ENCODE measurements at places on chromosomes 16 and 17.

DNA sequence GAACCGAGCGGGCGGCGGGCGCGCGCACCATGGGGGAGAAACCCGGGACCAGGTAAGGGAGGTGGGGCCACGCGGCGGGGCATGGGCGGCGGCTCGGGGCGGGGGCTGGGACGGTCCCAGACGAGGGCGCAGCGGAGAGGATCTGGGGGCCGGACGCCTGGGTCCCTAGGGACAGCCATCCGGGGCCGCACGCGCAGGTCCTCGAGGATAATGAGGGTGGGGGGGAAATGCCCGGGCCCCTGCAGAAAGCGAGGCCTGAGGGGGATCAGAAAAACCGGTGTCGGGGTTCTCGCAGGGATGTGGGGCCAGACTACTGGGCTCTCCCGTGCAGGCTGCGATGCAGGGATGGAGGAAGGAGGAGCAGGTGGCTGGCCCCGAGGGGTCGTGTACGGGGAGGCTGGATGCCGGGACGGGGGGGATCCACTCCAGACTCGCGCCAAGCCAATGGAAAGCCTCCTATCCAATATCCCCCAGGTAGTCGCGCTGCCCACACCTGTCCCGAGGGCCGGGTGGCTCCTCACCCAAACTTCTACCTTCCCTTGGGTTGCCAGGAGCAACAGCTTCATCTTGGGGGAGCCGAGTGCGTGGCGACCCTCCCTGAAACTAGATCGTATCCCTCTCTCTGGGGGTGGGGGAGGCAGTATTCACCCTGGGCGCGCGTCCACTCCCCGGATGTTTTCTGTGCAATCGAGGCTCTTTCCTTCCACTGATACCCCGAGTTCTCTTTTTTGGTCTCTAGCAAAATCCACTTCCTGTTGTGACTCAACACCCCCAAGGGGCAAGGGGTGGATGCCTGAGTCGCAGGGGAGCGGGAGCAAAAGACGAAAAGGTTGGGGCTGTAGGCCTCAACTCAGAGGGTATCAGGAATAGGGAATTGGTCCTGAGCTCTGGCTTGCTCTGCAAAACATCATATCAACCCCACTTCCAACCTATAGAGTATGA, 532 bp downstream of the ARRB2 start:
- no peak for DNase-seq

DNA sequence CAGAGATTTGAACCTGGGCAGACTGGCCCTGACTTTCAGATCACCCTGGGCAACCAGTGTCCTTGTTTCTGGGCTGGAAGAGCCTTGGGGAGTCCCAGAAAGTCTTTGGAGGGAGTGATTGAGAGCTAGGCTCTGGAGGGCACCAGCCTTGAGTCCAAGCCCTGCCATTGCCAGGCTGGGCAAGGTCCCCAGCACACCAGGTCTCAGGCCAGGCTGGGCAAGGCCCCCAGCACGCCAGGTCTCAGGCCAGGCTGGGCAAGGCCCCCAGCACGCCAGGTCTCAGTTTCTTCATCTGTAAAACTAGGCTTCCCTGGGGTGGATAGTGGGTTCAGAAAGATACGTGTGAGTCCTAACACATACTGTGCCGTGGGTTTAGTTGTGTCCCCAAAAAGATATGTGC, 135.0 kb downstream of the IRF8 start:
- no peak for DNase-seq

GRCh38 chr16:79929260-79929965, 328.9 kb upstream of the MAF start:
- no peak for DNase-seq

DNA sequence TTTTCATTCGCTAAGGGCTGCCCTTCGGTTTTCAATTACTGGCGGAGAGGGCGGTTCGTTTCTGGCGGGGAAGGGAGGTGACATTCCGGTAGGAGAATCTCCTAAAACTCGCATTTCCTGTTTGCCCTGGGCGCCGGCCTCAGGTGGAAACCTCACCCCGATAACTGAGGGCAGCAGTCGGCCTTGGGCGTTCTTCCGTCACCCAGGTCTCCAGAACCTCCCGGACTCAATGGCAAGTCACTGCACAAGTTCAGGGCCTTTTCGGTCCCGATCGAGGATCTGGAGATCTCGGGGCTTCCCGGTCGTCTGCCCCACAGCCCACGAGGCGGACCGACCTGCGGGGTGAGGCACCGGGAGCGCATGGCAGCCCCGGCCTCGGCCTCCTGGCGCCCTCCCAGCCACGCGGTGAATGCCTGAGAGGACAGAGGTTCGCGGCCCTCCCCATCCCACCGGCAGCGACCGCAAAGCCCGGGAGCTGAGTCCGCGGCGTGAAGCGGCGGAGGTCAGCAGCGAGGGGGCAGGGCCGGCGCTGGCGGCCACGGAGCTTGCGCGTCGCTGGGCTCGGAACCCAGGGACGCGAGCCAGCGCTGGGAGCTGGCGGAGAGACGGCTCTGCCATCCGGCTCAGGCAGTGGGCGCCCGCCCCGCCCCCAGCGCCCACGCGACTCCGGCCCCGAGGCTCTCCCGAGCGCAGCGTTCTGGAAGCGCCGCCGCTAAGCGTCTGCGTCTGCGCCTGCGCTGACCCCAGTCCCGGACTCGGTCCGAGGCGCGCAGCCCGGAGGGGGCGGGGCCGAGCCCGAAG, 58.4 kb downstream of the SRL start:
- peak; percentile 76 for DNase-seq

- no peak for DNase-seq
These were observed 3.7 kb upstream of the SEC14L1 start for GRCh38 chr17:77137111-77137510.

DNA sequence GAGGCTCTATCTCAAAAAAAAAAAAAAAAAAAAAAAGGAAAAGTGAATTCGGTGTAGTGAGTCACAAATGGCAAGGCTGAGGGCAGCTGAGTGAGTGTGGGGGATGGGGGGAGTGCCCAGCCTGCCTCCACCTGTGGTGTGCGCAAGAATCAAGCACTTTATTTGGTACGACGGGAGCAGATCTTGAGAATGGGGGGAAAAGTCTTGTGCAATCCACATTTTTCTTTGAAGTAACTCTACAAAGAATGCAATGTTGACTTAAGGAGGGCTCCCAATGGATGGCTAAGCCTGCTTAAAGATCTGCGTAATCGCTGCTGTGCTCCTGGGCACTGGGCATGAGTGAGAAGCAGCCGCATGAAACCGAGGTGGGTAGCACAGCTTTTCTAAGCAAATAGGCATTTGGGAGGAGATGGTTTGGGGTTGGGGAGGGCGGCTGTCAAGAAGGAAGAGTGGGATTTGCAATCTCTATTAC, 28.2 kb downstream of the ATP2C2 start:
- DNase-seq: no peak

- no peak for DNase-seq
These were observed 356.9 kb downstream of the CA10 start for GRCh38 chr17:51801626-51802025.

DNA sequence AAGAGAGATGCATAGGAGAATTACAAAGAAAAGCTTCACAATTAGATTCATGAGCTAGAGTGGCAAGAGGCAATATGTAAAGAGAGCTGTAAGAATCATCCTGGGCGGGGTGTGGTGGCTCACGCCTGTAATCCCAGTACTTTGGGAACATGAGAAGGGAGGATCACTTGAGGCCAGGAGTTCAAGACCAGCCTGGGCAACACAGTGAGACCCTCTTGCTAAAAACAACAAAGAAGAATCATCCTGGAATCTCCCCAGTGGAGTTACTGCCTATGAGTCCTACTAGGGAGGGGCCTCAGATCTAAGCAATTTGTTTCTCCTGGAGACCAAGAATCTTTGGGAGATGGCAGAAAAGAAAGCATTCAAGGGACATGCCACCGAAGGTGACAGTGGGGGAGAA, 119.1 kb downstream of the HIC1 start:
- DNase-seq: no peak

Measured in stimulated activated CD8-positive, alpha-beta memory T cell treated with anti-CD3 and anti-CD28 coated beads, Interleukin-4, amount 100 ng/mL, for 1 hour (primary cell).